ENCODE measurements at places on chromosomes 7 and 10.

DNA sequence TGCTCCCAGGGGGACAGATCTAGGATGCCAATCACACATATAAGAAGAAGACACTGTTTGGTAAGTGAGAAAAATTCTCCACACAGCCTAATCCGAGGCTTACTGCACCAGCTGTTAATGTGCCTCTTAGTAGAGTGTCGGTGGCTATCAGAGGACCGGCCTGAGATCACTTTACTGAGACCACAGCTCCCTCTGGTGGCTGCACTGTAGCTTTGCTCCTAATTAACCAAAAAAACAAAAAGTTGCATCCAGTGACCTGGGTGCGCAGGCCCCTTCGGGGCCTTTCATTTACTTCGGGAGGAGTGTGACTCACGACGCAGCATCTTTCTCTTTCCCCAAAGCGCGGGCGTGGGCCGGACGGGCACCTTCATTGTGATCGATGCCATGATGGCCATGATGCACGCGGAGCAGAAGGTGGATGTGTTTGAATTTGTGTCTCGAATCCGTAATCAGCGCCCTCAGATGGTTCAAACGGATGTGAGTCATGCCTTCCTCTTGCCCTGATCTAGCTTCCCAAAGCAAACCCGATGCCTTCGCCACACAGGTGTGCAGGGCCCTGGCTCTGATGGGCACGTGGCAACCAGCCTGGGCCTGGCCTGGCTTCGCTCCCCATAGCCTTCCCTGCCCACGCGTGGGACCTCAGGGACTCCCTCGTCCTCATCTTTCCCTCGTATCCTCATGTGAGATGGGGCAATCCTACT, 56.7 kb downstream of the MKI67 start:
- peak; percentile 72 for DNase-seq

GRCh38 chr7:48803250-48803649, 121.1 kb upstream of the CDC14C start:
- DNase-seq: no peak

DNA sequence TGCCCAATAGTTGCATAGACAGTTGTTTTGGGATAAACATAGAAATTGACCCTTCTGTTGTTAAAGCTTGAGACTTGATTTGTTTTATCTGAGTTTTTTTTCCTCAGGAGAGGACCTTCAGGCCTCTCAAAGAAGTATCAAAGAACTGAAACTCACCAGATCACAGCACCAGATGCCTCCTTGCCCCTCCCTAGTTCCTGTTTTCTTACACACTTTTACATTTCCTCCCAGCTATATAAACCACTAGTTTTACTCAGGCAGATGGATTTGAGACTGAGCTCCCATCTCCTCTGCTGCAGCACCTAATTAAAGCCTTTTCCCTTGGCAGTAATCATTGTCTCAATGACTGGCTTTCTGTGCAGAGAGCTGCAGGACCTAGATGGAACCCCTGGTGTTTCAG, 150.6 kb upstream of the NRG3 start:
- DNase-seq: no peak

- DNase-seq: no peak
Observed at GRCh38 chr10:109592391-109592790, 330.9 kb downstream of the XPNPEP1 start.

- no peak for DNase-seq
Observed at GRCh38 chr10:50286517-50286916, 35.2 kb upstream of the ASAH2 start.

GRCh38 chr10:78903341-78903940, 165.3 kb upstream of the ZMIZ1 start:
- DNase-seq: no peak

DNA sequence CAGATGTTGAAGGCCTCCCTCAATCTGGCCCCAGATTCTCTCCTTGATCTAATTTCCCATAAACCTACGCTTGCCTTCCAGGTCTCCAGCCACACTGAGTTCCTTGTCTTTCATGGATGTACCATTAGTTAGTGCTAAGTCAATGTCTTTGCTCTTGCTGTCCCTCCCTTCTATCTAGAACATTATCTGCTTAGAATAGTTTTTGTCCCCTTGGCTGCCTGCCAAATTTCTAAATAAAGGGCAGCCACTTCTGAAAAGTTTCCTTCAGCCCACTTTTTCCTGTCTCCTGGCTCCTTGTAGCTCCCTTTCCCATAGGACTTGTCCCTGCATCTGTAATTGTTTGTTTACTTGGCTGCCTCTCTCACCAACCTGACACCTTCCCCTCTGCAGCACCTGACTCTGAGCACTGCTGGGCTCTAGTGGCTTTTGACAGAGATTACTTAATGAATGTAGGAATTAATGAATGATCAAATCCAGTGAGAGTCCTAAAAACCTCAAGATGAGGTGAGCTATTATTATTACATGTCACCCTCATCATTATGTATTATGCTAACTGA, 58.3 kb downstream of the CXCL12 start:
- no peak for DNase-seq

DNA sequence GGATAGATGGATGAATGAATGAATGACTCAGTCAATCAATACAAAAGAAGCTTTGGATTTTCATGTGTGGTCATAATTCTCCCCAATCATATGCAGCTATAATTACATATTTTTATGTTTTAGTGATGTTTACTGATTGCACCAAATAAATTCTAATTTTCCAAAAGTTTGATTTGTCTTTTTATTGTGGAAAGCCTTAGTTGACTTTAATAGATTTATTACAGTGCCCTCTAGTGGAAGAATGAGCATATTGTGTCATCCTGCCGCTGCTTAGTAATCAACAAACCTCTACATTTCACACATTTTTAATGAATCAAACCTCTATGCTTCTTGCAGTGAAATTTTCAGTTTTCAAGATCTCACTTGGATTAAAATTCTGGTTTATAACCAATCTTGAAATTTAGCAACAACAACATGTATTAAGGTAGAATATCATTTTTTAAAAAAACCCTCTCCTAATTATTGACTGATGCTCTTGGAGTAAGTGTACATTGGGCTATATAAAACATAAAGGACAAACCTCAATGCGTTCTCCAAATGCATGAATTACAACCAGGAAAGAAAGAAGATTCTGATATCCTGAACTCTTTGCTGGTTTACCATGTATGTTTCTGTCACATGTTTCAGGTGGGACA, 55.6 kb upstream of the PNLIP start:
- no peak for DNase-seq

GRCh38 chr10:77264107-77264506, 373.5 kb downstream of the KCNMA1 start:
- DNase-seq: peak; percentile 34

DNA sequence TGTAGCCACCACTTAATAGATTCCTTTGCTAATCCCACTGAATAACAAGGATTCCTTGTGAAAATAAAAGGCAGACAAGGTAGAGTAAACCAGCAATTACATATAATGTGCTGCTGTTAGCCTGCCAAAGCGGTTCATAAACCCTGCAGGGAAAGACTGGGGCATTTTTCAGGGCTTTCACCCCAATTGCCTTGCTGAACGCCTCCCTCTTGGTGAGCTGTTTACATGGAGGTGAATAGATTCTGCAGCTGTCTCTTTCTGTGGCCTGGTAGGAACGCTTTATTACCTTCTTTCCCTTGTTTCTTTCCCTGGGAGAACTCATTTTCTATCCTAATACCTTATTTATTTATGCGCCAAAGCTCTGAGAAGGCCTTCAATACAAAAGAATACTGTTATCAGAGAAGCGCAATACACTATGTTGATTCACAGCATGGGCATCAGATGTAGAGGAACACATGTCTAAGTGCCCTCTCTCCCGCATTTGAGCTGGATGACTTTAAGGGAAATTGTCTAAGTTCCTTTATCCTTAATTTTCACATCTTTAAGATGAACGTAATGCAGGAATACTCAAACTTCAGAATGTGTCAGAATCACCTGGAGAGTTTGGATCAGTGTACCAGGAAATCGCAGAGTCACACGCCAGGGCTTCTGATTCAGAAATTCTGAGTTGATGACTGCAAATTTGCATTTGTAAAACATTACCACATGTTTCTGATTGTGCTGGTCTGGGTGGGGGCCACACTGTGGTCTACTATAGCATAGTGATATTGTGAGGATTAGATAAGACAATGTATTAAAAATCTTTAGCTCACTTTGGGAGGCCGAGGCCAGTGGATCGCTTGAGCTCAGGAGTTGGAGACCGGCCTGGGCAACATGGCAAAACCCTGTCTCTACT, 1203.8 kb downstream of the SORCS3 start:
- DNase-seq: no peak

- no peak for DNase-seq
Observed at GRCh38 chr7:26458466-26459145, 166.9 kb downstream of the SNX10 start.

- DNase-seq: no peak
Observed at GRCh38 chr10:98269435-98269912, 1.5 kb upstream of the LOXL4 start.

DNA sequence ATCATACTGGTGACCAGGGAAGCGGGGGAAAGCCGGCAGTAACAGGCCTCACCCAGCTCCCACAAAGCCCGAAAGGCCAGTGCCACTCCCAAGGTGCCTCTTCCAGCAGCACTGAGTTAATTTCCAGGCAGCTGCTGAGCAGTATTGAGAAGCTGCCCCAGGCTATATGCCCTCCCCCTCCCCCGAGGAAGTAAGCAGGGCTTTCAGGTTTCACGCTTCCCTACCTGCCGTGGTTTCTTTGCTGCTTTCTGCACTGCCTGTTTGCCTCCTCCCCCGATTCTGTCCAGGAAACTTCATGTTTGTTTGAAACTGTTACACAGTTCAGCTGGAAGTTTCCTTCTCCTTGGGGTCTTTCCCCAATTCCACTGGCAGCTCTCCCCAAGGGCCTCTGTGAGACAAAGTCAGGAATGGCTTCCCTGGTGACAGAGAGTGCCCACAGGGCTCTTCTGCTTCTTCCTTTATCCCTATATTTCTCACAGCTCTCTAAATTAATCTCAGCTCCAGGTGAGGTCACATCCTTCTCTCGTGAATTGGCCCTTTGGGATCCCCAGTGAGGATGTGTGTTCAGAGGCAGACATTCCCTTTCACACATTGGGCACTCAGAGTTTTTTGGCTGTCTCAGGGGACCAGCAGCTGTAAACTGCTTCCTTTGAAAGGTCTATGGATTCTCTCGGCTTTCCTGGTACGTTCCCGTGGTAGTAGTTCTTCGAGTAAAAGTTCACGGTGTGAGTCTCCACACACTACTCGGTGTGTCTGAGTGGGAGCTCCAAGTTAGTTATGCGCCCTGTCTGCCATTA, 19.4 kb downstream of the C1GALT1 start:
- DNase-seq: peak; percentile 20

Measured in activated naive CD8-positive, alpha-beta T cell treated with anti-CD3 and anti-CD28 coated beads for 36 hours (primary cell).